Adrenal gland (tissue), 19 donors: ENCODE measurements at places on chromosomes 2 and 18.

DNA sequence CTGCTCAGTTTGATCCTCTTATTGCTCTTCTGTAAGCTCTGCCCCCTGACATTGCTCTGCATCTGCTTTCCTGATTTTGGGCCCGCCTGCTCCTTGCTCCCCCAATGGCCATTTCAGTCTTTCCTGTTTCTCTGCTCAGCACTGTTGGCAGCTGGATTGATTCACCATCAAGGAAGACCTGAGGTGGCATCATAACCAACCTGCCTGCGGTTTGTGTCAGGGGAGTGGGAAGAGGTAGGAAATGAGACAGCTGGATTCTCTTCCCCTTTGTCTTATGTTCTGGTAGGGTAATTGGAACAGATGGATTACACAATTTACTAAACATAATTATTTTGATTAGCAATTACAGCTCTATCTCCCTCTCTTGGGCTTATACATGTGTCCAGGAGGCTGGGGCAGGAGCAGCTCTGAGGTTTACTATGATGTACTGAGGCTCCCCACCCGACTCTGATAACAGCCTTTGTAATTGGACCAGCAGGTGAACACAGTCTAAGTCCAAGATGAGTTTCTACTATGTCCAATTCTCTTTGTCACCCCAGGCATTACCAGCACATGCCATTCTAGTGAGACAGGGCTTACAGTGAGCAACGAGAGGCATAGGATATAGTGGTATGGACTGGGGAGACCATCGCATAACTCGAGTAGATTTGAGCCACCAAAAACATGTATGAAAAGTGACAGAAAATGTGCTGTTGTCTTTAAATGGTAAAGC, 151.8 kb upstream of the MMADHC start:
- DNase-seq, result no peak
- no peak overlapping the region for H3K4me3 ChIP-seq
- H3K4me1 ChIP-seq, result peaks cover 4% of the 10 kb centered on the region

DNA sequence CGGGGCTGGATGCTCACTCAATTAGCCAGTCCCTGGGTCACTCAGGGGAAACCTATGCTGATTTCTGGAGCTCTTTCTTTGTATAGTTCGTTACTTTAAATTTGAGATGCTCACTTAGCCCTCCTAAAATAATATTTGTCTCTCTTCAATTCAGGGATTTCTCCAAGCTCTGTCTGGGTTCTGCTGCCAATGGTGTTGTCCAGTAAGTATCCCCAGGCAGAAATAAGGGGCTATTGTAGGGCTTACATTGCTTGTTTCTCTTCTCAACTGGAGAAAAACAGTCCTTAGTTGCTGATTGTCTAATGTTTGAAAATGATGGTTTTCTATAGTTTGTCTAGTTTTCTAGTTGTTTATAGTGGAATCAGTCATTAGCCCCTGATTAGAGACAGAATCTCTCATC, 5.0 kb downstream of the RAB6C start:
- no peaks in the 10 kb centered on the region for H3K36me3 ChIP-seq
- H3K27me3 ChIP-seq, result peaks cover 4% of the 10 kb centered on the region
- H3K4me3 ChIP-seq, result no peak overlapping the region
- peaks cover 4% of the 10 kb centered on the region for H3K4me1 ChIP-seq

GRCh38 chr2:66577321-66578053, 142.6 kb downstream of the MEIS1 start:
- H3K27me3 ChIP-seq, result no peaks in the 10 kb centered on the region
- peak; percentile 55 for DNase-seq
- peak overlapping the region; percentile 99 for H3K27ac ChIP-seq
- peaks cover 38% of the 10 kb centered on the region for H3K4me1 ChIP-seq

- peaks cover 5% of the 10 kb centered on the region for H3K4me1 ChIP-seq
- H3K36me3 ChIP-seq, result no peaks in the 10 kb centered on the region
- H3K27ac ChIP-seq, result no peak overlapping the region
Measured at GRCh38 chr2:197296835-197297234, 13.7 kb downstream of the ANKRD44 start.

- H3K4me3 ChIP-seq, result no peak overlapping the region
- no peak for DNase-seq
- no peaks in the 10 kb centered on the region for H3K36me3 ChIP-seq
- H3K27me3 ChIP-seq, result no peaks in the 10 kb centered on the region
- no peaks in the 10 kb centered on the region for H3K4me1 ChIP-seq
Measured at GRCh38 chr2:170217778-170218251, 39.9 kb downstream of the MYO3B start.

DNA sequence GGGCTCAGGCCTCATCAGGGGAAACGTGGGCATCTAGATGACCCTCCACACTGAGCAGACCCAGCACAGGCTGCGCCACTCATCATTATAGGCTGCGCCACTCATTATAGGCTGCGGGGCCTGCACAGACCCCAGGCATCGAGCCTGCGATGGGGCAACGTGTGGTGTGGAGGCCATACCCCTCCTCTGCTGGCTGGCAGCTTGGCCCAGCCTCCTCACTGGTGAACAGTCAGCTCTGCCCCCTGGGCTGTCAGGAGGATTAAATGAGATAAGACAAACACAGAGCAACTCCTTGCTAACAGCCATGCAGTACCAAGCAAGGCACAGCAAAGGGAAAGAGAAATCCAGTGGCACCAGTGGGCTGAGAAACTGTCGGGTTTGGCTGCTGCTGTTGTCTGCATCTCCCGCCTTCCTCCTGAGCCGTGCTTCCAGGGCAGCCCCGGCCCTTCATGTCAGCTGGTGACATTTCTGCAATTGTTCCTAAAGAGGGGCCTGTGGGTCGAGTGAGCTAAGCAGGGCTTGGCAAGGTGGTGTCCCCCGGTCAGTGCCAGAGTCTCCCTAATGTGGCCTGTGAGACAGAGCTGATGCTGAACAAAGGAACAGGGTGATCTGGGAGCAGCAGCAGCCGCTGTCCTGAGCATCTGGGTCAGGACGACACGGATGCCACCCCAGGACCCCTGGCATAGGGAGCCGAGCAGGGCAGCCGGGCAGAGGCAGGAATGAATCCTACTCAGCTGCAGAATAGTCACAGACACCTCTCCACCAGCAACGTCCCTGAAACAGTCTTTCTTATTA, 48.7 kb downstream of the RRM2 start:
- no peaks in the 10 kb centered on the region for H3K27me3 ChIP-seq
- no peaks in the 10 kb centered on the region for H3K36me3 ChIP-seq
- no peak overlapping the region for H3K4me3 ChIP-seq
- no peaks in the 10 kb centered on the region for H3K4me1 ChIP-seq
- DNase-seq, result no peak

GRCh38 chr2:238286551-238286950, 1.9 kb downstream of the PER2 start:
- H3K4me1 ChIP-seq, result peaks cover 23% of the 10 kb centered on the region
- H3K27me3 ChIP-seq, result no peaks in the 10 kb centered on the region
- H3K36me3 ChIP-seq, result no peaks in the 10 kb centered on the region
- H3K27ac ChIP-seq, result peak overlapping the region; percentile 58

DNA sequence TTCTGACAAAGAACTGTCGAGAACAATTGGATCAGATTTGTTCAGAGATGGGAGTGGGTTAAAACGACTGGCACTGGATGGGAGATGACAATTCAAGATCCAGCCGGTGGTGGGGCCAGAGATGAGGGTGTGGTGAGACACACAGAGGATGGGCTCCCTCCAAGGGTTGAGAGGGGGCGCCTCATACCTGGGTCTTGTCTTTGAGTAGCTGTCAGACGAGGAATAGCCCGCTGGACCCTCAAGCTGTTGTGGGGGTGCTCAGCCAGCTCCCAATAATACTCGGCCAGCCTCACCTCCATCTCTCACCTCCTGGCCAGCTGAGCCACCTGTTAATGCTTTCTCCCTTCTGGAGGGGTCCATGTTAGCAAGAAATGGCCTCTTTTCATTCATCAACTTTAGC, 14.0 kb downstream of the INPP5D start:
- no peaks in the 10 kb centered on the region for H3K36me3 ChIP-seq
- DNase-seq, result no peak
- H3K27ac ChIP-seq, result no peak overlapping the region
- H3K27me3 ChIP-seq, result no peaks in the 10 kb centered on the region
- no peaks in the 10 kb centered on the region for H3K4me1 ChIP-seq
- H3K4me3 ChIP-seq, result no peak overlapping the region

DNA sequence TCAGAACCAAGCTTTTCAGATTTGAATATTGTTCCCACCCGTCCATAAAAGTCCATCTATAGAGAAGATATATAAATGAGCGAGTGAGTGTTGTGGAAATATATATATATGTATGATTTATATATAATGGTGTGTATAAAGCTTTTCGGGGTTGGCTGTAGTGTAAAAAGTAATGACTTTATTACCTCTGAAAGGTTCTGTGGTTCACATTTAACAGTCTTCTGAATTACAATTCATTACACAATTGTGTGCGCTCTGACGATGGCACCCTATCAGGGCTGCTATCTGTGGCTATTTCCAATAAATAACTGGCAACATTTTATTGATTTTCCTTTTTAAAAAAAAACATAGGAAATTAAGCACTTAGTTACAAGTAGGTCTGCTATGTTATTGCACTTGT, 2.7 kb upstream of the BCL11A start:
- H3K4me3 ChIP-seq, result no peak overlapping the region
- peaks cover 9% of the 10 kb centered on the region for H3K4me1 ChIP-seq
- no peaks in the 10 kb centered on the region for H3K36me3 ChIP-seq
- H3K27me3 ChIP-seq, result peaks cover 27% of the 10 kb centered on the region
- no peak for DNase-seq

DNA sequence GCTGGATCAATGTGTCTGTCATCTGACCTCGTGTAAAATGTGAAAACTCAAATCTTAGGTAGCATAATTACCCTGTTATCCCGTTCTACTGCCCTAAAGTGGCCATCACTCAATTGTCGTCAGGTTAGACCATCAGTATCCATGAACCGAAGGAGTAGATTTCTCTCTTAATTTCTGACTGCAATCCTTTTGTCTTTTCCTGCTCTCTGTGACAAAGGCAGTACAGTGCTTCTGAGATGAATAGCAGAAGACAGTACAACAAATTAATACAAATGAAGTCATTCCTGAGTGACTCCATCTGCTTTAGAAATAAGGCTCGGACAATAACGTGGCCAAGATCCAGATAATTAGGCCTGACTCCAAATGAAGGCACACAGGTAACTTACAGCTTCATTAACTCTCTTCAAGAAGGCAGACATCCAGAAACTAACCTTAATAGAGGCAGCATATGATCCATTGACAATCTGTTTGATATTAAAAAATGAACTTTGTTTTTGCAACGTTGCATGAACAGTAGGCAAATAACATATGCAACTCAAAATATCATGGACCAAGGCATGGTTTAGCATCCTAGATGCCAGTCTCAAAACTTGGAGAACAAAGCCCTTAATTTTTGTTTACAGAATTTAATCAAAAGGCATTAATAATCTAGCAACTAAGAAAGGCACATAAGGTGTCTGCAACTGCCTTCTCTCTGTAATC, 96.7 kb upstream of the CDH20 start:
- no peaks in the 10 kb centered on the region for H3K4me1 ChIP-seq
- no peaks in the 10 kb centered on the region for H3K36me3 ChIP-seq
- H3K27me3 ChIP-seq, result no peaks in the 10 kb centered on the region
- H3K27ac ChIP-seq, result no peak overlapping the region
- no peak overlapping the region for H3K4me3 ChIP-seq

DNA sequence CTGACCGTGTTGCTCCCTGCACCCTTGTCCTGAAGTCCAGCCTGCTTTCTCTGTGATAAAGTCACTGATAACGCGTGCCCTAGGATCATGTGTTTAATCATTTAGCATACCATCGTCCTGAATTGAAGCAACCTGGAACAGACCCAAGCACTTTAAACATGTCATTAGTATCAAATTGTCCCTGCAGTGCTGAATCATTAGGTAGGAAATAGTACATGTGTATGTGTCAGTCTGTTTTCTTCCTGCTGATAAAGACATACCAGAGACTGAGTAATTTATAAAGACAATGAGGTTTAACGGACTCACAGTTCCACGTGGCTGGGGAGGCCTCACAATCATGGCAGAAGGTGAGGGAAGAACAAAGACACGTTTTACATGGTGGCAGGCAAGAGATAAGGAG, 2.8 kb downstream of the ASB18 start:
- no peak overlapping the region for H3K4me3 ChIP-seq
- H3K36me3 ChIP-seq, result no peaks in the 10 kb centered on the region
- H3K4me1 ChIP-seq, result no peaks in the 10 kb centered on the region
- no peak for DNase-seq

GRCh38 chr2:238726670-238727584, 121.0 kb upstream of the TWIST2 start:
- no peak overlapping the region for H3K27ac ChIP-seq
- H3K27me3 ChIP-seq, result no peaks in the 10 kb centered on the region
- DNase-seq, result no peak
- H3K4me1 ChIP-seq, result peaks cover 12% of the 10 kb centered on the region

DNA sequence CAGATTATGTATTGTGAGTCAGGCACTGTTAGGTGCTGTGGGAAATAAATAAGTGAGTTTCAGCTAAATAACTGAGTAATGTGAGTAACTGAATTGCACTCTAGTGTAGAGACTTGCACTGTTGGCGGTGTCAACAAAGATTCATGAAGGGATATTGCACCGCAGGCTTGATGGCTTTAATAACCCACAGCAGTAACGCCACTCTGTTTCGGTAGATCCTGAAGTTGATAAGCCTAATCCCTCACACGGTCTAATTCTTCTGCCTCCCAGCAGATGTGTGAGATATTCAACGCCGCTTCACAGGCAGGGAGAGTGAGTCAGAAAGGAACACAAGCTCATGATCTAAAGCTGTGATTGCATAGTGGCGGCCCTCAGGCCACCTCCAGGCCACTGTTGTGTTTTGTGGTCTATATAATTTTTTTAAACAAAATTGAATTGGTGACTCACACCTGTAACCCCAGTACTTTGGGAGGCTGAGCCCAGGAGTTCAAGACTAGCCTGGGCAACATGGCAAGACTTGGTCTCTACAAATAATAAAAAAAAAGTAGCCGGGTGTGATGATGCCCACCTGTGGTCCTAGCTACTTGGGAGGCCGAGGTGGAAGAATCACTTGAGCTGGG, 94.3 kb downstream of the LIPG start:
- no peaks in the 10 kb centered on the region for H3K4me1 ChIP-seq
- no peak for DNase-seq
- no peaks in the 10 kb centered on the region for H3K36me3 ChIP-seq
- H3K27ac ChIP-seq, result no peak overlapping the region

- H3K27ac ChIP-seq, result no peak overlapping the region
- no peaks in the 10 kb centered on the region for H3K27me3 ChIP-seq
- no peak for DNase-seq
- H3K4me3 ChIP-seq, result no peak overlapping the region
- H3K36me3 ChIP-seq, result no peaks in the 10 kb centered on the region
Measured at GRCh38 chr2:26621469-26622199, 19.5 kb downstream of the CIB4 start.

- no peak overlapping the region for H3K4me3 ChIP-seq
- DNase-seq, result no peak
- no peaks in the 10 kb centered on the region for H3K4me1 ChIP-seq
- no peak overlapping the region for H3K27ac ChIP-seq
Measured at GRCh38 chr2:147110317-147110716, 734.5 kb upstream of the ACVR2A start.

- no peaks in the 10 kb centered on the region for H3K4me1 ChIP-seq
- DNase-seq, result no peak
- no peaks in the 10 kb centered on the region for H3K36me3 ChIP-seq
- H3K4me3 ChIP-seq, result no peak overlapping the region
- H3K27ac ChIP-seq, result peak overlapping the region; percentile 54
Measured at GRCh38 chr2:218033590-218034496, 31.0 kb upstream of the TNS1 start.
